ENCODE measurements at places on chromosomes 4 and X. TPM values are rescaled to one million over a fixed set of nuclear protein-coding genes. Genes with fewer than 3 reads are reported as not detected.

DNA sequence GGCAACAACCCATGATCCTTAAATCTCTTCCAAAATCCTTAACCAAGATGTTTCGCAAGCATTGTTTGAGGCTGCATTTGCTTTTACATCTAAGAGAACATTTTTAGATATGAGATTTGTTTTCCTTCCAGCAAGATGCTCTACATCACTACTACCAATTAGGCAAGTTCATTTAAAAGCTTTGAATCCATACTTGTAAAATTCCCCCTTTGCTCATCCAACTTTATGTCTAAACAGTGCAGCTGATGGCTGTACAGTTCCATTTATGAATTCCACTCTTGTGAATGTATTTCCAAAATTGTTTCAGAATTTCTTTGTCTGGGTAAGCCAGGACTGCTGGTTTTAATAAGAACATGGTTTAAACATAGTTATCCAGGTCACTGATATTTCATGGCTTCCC is 31.5 kb downstream of the RAI2 start:
- no peak for DNase-seq

The NAT8L gene
- 9.8 TPM for total RNA-seq

GRCh38 chrX:40922307-40922706 is 162.9 kb upstream of the USP9X start:
- no peak for DNase-seq

- DNase-seq: no peak
These were observed 310.5 kb upstream of the GIMD1 start for GRCh38 chr4:106679063-106679462.

GRCh38 chrX:49058794-49059193 is at the start of gene CCDC120:
CCDC120 (plus strand) TSS chrX:49058999; CDS start chrX:49062042, 3,043 bp downstream.
- no peak for DNase-seq

All from frontal cortex (tissue), 4 donors.